ENCODE measurements at places on chromosomes 7 and 10. TPM values are rescaled to one million over a fixed set of nuclear protein-coding genes. Genes with fewer than 3 reads are reported as not detected.

The NKX6-2 gene
- not detected for total RNA-seq

The NRP1 gene
- total RNA-seq: 127 TPM

DNA sequence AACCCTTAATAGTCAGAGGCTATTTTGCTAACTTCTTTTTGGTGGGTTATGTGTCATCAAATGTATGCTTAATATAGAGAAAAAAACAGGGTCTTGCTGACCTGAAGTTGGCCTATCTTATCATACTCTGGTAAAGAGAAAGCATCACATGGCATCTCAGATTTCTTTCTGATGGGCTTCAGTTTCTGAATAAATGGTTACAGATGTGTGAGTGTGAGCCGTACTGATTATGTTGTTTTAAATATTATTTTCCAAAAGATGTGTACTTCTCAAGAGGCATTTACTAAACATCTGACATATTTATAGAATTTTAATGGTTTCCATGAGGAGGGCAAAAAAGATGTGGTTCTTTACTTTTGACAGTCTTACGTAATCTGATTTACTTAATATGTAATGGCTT lies 28.4 kb downstream of the BBS9 start:
- H3K4me1 ChIP-seq: no peaks in the 10 kb centered on the region
- no peaks in the 10 kb centered on the region for H3K36me3 ChIP-seq
- no peaks in the 10 kb centered on the region for H3K27me3 ChIP-seq
- no peak overlapping the region for H3K27ac ChIP-seq
- no peak for DNase-seq

- H3K4me1 ChIP-seq: peaks cover 62% of the 10 kb centered on the region
- H3K36me3 ChIP-seq: no peaks in the 10 kb centered on the region
- no peak overlapping the region for H3K27ac ChIP-seq
- no peak for DNase-seq
These were observed 1.1 kb upstream of the HOXA3 start for GRCh38 chr7:27153526-27153925.

GRCh38 chr7:48360574-48360973 lies 189.3 kb downstream of the ABCA13 start:
- no peaks in the 10 kb centered on the region for H3K36me3 ChIP-seq
- no peaks in the 10 kb centered on the region for H3K4me1 ChIP-seq
- no peak for DNase-seq
- H3K4me3 ChIP-seq: no peak overlapping the region
- no peaks in the 10 kb centered on the region for H3K27me3 ChIP-seq

DNA sequence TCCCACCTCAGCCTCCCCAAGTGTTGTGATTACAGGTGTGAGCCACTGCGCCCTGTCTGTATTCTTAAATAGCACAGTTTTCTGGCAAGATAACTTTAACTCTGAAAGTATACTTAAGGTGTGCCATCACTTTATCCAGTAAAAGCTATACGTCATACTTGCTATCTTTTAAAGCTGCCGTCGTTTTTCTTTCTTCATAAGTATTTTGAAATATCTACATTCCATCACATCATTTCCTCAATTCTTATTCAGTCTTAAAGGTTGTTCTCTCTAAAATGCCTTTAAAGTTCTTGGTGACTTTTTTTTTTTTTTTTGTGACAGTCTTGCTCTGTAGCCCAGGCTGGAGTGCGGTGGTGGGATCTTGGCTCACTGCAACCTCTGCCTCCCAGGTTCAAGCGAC lies 34.7 kb downstream of the PTPN12 start:
- H3K27ac ChIP-seq: no peak overlapping the region
- DNase-seq: no peak
- no peaks in the 10 kb centered on the region for H3K27me3 ChIP-seq

The LRIT1 gene
- not detected for total RNA-seq

- H3K4me3 ChIP-seq: no peak overlapping the region
- DNase-seq: no peak
- H3K4me1 ChIP-seq: no peaks in the 10 kb centered on the region
- no peaks in the 10 kb centered on the region for H3K36me3 ChIP-seq
- H3K27me3 ChIP-seq: no peaks in the 10 kb centered on the region
These were observed 178.9 kb upstream of the TMEM106B start for GRCh38 chr7:12032146-12032545.

GRCh38 chr7:111363099-111363498 lies 199.2 kb downstream of the IMMP2L start:
- H3K27me3 ChIP-seq: no peaks in the 10 kb centered on the region
- DNase-seq: no peak
- no peak overlapping the region for H3K27ac ChIP-seq

- no peak for DNase-seq
- H3K4me3 ChIP-seq: no peak overlapping the region
These were observed 62.7 kb downstream of the MAD1L1 start for GRCh38 chr7:2169923-2170575.

DNA sequence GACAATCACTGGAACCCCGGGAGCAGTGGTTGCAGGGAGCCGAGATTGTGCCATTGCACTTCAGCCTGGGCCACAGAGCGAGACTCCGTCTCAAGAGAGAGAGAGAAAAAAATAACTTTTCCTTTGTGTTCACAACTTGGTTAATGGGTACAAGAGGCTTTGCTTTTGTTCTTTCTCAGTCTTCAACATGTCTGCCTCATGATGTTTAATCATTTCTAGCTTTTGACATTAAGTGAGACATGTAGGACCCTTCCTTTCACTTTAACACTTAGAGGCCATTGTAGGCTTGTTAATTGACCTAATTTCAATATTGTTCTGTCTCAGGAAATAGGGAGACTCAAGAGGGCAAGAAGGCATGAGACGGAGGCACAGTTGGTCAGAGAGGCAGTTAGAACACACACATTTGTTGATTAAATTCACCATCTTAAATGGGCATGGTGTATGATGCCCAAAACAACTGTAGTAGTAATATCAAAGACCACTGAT lies 9.3 kb upstream of the CRCP start:
- DNase-seq: no peak
- H3K4me1 ChIP-seq: peaks cover 6% of the 10 kb centered on the region
- no peak overlapping the region for H3K4me3 ChIP-seq
- no peaks in the 10 kb centered on the region for H3K36me3 ChIP-seq
- no peaks in the 10 kb centered on the region for H3K27me3 ChIP-seq
- no peak overlapping the region for H3K27ac ChIP-seq

The GATA3 gene
- 4.6 TPM for total RNA-seq

DNA sequence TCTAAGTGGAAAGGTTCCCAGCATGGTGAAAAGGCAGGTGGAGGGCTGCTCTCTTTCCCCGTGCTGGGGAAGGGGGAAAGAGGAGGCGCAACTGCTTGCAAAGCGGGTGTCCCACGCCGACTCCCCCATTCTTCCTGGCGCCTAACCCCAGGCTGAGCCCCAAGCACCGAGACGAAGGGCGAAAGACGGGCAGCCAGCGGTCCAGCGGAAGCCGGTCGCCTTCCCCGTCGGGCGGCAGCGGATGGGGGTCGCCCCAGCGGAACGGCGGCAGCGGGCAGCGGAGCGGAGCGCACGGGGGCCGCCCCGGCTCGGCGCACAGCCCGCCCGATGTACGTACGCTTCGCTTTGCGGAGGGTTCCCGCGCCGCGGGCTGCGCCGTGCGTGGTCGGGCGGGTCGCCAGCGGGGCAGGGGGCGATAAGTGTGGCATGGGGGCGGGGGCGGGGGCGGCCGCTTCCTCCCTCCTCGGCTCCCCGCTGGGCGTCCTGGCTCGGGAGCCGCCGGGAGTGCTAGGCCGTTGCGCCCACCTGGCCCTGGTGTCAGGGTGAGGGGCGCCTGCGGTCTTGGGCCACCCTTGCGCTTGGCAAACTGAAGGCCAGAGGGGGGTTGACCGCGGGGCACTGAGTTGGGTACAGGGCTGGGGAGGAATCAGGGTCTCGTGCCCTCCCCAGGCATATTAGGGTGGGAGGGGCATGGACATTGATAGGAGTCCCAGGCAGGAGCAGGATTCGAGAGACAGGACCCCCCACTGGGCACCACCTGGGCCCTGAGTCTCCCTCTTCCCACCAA lies 35.2 kb upstream of the HSPB1 start:
- DNase-seq: no peak
- no peaks in the 10 kb centered on the region for H3K36me3 ChIP-seq
- peaks cover 10% of the 10 kb centered on the region for H3K4me1 ChIP-seq
- H3K27me3 ChIP-seq: peaks cover 43% of the 10 kb centered on the region
- no peak overlapping the region for H3K27ac ChIP-seq

GRCh38 chr10:12594448-12594944 lies 245.1 kb downstream of the CAMK1D start:
- H3K27ac ChIP-seq: no peak overlapping the region
- DNase-seq: no peak
- no peaks in the 10 kb centered on the region for H3K4me1 ChIP-seq
- no peaks in the 10 kb centered on the region for H3K36me3 ChIP-seq
- no peaks in the 10 kb centered on the region for H3K27me3 ChIP-seq
- no peak overlapping the region for H3K4me3 ChIP-seq

Measured in lower lobe of right lung (tissue), 2 donors.